ENCODE measurements at places on chromosomes 1 and 21.

- peak; percentile 40 for DNase-seq
These were observed 4.2 kb downstream of the GSTM4 start for GRCh38 chr1:109659997-109660690.

DNA sequence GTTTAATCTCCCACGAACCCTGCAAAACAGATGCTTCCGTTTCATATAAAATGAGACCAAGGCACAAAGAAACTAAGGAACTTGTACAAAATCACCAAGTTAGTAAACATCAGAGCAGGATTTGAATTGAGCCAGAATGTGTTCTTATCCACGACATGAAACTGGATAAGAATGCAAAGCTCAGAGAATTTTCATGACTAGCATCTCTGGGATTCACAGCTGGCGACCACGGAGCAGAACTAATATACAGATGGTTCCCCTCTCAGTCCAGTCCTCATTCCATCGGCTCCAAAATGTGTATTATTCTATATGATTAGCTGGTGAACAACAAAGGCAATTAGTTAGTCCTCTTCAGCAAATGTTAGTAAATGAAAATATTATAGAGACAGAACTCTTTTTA, 72.3 kb upstream of the ERG start:
- no peak for DNase-seq

DNA sequence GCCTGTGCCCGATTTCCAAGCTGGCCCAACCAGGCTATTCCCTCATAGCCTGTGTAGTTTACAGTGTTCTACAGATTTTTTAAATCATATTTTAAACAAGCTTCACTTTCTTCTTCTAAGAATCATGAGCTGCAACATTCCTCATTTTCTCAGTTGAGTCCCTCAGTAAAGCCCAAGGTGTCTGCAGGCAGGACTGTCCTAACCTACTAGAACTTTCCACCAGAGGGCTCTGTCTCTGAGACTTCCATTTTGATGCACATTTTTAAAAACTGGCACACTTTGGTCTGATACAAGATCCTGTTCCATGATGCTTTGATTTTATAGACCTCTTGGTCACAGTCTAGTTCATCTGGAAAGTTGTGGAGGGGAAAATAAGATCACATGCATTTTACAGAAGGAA, 21.6 kb upstream of the SLAMF6 start:
- peak; percentile 43 for DNase-seq

- DNase-seq: no peak
These were observed 263.4 kb downstream of the TTLL7 start for GRCh38 chr1:83735526-83735925.

DNA sequence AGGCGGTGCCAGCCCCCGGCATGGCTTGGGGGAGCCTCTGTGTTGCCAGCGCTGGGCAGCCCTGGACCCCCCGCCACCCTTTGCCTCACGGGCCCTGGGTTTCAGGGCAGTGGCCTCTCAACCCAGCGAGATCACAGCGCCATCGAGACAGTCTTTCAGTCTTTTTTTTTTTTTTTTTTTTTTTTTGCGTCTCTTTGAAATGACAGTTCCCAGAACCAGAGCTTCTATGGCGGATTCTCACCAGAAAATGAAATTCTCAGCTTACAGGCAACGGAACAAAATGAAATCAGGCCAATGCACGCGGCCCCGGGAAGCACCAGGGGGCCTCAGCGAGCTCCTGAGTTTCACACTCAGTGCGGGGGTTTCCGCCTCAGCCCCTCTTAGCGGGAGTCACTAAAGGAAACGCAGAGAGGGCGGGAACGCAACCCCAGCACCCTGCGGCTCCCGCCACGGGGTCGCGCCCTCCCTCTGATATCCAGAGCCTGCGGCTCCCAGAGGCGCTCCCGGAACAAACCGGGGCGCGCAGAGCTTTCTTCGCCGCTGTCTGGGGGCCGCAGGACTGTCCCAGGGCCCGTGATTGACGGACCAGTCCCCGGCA, 8.0 kb upstream of the COL6A1 start:
- peak; percentile 69 for DNase-seq

DNA sequence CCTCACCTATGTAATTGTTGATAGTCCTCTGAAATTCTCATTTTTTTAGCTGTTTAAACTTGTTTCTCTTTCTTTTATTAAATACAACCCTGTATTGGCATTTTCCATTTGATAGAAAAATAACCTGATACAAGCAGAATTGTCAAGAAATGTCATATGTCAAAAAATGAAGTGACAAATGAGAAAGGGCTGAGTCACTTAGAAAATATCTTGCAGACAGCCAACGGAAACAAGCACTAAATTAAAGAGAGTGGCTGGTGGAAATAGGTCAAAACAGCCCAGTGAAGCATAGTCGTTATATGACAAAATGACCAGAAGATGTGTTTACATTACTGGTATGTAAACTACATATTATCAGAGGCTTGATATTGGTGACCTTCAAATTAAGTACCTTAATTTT, 484.4 kb downstream of the PLA2G4A start:
- DNase-seq: no peak

DNA sequence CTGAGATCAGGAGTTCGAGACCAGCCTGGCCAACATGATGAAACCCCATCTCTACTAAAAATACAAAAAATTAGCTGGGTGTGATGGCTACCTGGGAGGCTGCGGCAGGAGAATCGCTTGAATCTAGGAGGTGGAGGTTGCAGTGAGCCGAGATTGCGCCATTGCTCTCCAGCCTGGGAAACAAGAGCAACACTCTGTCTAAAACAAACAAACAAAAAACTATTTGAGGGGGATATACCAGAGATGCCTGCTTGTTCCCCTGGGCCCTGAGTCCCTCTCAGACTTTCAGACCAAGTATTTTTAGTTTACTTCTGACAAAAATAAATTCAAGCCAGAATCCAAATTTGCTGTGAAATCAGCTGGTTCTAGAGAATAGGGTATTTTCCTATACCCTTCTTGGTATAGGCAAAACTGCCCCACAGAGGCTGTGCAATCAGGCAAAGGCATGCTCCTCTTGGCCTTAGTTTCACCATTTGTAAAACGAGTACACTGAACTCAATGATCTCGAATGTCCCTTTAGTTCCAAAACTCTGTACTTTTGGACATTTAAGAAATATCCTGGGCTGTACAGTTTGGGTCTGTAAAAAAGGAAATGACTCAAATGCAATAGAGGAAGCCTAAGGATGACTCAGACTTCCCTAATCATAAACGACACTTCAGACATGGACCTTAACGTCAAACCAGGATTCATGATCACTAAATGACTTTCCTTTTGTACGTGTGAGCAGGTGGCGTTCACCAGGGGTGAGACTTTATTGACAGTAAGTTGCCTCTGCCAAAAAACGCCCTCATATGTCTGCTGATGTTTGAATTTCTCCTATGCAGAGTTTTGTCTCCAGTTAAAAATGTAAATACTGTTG, 16.1 kb downstream of the ENSA start:
- DNase-seq: no peak

DNA sequence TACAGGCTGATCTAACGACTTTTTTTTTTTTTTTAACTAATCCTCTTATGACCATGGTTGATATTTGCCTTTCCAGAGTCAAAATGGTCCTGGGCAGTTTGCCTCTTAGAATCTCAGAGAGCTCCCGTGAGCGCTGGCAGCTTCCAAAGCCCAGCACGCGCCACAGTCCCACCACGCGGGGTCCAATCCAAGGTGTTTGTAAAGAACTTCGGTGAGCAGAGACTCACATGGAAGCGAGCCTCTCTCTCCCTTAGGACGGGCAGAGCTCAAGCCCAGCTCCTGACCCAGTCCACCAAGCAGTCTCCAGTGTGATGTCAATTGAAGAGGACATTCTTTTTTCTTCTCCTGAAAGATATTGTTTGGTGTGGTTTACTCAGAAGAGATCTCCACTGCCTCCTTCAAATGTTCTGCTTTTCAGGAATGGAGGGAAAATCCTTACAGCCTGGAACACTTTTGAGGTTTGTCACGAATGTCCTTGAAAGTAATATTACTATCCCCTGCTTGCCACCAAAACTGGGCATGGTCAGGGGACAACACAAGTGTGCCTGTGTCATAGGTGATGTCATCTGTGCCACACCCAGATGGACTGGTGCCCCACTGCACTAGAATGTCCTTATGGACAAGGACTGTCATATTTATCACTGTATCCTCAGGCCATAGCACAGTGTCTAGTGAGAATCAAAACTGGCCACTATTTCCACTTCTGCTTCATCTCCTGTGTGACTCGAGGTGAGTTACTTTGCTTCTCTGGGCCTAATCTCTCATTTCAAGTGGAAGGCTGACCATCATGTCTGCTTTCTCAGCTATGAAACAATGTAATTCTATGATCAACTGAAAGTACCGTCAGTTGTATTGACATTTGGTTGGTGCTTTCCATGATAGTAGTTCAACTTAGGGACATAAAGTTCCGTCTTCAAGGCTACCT, 97.4 kb upstream of the EDEM3 start:
- DNase-seq: no peak

GRCh38 chr1:44743211-44743610, 3.6 kb downstream of the KIF2C start:
- no peak for DNase-seq
